ENCODE measurements at places on chromosomes 11 and 22.

DNA sequence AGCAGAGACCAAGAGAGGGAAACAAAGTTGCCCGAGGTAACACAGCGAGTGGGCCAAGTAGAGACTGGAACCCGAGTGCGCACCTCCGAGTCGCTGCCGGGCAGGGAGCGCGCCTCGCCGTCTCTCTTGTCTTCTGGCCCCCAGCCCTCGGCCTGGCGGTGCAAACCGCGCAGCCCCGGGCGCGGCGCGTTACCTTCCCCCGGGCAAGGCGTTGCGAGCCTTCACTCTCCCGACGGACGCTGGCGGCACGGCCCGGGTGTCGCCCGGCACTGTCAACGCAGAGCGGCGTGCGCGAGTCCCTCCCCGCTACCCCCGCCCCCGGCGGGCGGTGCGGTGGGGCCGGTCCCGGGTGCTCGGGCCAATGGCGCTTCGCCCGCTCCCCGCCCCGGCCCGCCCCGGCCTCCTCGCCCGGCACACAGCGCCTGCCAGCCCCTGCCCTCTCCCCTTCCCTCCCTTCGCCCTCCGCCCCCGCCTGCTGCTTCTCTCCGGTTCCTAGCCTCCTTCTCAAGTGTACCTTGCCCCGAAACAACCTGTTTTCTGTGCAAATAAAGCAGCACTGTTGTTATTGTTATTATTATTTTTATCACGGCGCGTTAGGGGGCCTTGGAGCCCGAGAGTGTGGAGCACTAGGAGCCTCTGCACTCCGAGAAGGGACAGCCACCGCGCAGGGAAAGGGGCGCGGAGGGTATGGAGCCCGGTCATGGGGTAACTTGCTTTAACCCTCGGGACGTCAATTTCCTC is at the start of gene SYTL2:
Gene SYTL2 (minus strand): TSS at position 271 of the 741 bp plus-strand sequence. CDS start 53,416 bp downstream, outside the sequence.
- peak; percentile 60 for DNase-seq

- DNase-seq, result peak; percentile 5
Measured at GRCh38 chr22:44664149-44664548, 37.9 kb upstream of the PRR5 start.

GRCh38 chr22:46578824-46579561 is 41.2 kb upstream of the GRAMD4 start:
- DNase-seq, result no peak

- no peak for DNase-seq
Measured at GRCh38 chr11:27300974-27301373, 62.0 kb downstream of the CCDC34 start.

DNA sequence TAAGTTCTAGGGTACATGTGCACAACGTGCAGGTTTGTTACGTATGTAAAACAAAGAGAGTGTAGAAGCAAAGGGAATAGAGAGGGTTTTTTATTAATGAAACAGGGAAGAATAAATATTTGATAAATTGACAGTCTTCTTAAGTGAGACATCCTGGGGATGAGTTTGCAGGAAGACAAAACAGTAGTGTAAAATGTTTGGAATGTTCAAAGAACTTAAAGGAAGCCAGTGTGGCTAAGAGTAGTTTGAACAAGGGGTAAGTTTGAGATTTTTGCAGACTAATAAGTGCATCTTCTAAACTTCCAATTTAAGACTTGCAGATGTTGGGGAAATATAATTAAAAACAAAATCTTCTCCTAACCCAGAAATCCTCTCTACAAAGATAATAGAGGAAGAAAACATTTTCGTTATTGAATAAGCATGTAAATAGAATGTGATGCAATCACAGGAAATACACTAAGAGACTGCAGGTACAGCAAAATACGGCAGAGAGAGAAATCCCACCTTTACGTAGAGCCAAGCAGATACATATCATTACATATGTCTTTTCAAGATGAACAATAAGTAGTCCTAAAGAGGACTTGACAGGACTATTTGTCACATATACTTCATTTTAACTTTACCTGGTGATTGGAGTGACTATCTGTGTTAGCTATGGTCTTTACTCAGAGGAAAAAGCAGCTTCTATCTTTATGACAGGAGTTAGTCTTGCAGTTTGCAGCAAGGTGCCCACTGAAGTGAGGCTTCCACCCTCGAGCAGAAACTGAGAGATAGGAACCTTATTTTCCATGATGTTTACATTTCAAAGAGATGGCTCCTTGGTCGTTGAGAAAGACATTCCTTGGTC is 402.1 kb downstream of the CNTN5 start:
- no peak for DNase-seq

DNA sequence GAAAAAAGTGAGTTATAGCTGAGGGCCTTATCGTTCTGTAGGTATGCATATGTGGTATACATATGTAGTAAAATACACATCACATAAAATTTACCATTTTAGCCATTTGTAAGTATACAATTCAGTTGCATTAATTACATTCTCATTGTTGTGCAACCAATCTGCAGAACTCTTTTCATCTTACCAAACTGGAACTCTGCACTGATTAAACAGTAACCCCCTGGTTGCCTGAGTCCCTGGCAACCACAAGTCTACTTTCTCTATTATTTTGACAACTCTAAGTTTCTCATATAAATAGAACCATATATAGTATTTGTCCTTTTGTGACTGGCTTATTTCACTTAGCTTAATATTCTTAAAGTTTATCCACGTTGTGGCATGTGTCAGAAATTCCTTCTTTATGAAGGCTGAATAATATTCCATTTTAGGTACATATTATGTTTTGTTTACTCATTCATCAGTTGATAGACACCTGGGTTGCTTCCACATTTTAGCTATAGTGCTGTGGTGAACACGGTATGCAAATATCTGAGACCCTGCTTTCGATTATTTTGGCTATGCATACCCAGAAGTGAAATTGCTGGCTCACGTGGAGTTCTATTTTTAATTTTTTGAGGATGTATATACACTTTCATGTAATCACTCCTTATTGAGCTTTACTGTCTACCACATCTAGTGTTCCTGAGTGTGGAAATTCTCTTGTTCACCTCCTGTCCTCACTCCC is 1.6 kb upstream of the DDX10 start:
- DNase-seq, result no peak

DNA sequence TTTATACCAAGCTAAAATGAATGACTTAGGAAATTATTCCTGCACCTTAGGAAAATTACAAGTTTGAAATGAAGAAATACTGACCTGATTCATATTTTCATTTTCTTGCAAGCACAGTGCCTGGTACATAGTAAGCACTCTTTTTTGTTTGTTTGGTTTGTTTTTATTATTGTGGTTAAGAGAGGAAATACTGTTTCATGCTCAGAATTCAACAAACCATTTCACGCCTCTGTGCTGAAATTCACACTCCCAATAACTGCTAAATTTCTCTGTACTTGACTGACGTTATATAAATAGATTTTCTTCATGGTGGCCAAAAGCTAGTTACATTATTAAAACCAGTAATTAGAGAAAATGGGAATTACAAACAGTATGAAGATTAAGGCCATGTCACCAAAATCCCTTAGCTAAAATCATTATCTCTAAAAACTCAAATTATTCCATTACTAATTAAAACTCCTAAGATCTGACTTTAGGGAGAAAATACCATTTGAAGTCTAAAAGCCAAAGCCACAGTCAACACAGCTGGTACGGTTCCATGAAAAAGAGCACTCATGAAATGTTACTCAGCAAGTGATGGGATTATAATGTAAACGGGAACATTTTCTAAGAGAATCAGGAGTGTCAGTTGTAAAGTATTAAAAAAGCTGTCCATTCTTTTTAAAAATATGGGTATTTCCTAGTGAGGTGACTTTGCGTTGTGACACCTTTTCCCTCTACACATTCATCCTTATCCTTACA is 77.8 kb upstream of the DDI1 start:
- no peak for DNase-seq

- no peak for DNase-seq
Measured at GRCh38 chr11:1039481-1040427, 3.2 kb upstream of the MUC6 start.

Data from caudate nucleus (tissue), 63 donors.